Pons (tissue), 1 donor: ENCODE measurements at places on chromosomes 4 and X.

- DNase-seq, result no peak
Observed at GRCh38 chrX:97619499-97619898, 735.8 kb downstream of the RPA4 start.

DNA sequence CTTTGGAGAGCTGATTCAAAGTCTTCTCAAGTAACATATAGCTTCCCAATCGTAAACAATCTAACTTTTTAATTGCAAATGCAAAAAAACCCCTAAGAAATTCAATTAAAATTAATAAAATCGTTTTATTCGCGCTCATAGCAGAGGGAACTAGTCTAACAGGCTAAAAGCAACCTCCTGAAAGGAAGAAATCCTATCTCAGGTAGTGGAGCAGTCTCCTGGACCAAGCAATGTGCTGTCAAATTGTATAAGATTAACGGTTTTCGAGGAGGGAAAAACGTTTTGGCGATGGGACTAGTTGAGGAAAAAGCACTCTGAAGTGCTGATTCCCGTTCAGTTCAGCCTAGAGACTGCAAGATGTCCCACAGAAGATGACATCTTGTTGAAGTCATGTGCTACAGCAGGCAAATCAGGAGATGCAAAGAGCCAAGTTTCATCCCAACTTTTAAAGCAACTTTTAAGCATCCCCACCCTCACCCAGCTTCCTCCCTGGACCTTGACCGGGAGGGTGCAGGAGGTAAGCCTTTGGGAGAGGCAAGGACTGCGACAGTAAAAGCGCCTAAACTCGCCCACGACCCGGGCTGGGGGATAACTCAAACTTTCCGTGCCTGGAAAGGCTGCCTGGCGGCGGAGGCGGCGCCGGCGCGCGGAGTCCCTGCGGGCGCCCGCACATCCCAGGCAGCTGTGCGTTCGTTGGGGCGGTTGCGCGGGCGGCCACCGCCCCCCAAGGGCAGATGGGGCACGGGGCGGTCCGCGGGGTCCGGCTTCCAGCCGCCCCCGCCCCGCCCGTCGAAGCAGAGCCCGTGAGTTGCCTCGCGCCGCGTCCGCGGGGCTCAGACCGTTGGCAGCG is 784 bp downstream of the MAP7D3 start:
- DNase-seq, result no peak

- DNase-seq, result no peak
Observed at GRCh38 chrX:41350976-41351569, 17.1 kb downstream of the DDX3X start.

DNA sequence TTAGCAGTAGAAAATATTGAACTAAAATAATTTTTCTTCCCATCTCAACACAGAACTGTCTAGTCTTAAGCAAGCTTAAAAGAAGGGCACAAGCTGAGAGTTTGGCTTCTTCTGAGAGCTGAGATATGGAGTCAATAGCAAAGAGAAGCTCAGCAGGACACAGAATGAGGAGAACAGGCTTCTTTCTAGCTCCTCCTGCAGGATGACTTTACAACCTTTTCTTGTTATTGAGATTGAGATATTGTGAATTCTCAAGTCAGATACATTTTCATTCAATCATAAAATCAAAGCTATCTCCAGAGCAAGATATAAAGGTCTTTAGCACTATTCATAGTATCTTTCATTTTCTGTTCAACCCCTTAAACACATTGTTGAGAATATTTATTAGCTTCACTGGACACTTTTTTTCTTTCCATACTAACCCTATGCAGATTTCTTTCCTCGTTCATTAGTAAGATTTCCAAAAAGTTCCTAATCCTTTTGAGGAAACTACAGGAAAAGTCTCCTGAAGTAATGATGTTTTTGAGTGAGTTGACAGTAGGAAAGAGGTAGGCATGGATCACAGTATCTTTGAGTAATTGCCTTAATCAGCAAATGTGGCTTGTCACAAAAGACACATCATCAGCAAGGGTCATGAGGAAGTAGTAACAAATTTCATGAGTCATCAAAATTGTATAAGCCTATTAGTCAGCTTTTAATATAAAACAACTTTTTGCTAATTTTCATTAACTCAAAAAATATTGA is 17.8 kb upstream of the CXCL3 start:
- no peak for DNase-seq

- DNase-seq, result no peak
Observed at GRCh38 chrX:131219271-131219670, 69.8 kb downstream of the IGSF1 start.

GRCh38 chr4:8255698-8256441 is 13.7 kb upstream of the HTRA3 start:
- DNase-seq, result no peak
